ENCODE measurements at places on chromosomes 11 and 22.

DNA sequence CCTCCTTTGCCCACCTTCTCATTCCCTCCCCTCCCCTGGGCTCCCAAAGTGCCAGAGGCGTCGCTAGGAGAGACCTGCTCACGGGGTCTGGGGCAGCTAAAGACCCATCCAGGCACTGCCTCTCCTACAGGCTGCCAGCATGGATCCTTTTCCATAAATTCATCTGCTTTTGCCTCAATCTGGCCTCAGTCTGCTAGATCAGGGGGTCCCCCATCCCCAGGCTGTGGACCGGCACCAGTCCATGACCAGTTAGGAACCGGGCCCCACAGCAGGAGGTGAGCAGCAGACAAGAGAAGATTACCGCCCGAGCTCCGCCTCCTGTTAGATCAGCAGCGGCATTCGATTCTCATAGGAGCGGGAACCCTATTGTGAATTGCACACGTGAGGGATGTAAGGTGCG lies 12.3 kb downstream of the LTO1 start:
- DNase-seq = no peak

- no peak for DNase-seq
Observed at GRCh38 chr11:94048032-94048709, 27.0 kb downstream of the HEPHL1 start.

GRCh38 chr11:1306186-1307162 lies 3.0 kb downstream of the TOLLIP start:
- DNase-seq = no peak

DNA sequence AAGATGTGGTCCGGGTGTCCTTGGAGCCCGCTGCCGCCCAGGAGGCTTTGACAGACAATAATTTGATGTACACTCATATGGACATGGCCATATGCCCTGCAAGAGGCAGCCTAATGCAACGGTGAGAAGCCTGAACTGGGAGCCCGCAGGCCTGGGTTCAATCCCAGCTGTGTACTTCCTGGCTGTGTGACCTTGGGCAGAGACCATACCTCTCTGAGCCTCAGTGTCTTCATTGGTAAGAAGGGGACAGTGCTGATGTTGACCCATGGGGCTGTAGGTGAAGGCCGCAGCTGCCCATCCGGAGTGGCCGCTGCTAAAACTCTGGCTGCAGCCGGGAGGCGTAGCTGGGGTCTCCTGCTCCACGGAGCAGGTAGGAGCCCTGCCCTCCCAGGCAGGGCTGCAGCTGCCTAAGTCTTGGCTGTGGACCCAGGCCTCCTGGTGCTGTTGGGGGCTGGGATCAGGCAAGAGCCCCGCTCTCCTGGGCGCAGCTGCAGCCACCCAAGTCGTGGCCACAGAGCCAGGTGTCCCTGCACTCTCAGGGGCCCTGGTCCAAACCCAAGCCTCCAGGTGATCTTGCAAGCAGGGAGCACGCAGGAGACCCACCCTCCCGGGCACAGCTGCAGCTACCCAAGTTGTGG lies 8.9 kb downstream of the IL2RB start:
- DNase-seq = no peak

- no peak for DNase-seq
Observed at GRCh38 chr11:47731475-47731874, 16.3 kb upstream of the AGBL2 start.

DNA sequence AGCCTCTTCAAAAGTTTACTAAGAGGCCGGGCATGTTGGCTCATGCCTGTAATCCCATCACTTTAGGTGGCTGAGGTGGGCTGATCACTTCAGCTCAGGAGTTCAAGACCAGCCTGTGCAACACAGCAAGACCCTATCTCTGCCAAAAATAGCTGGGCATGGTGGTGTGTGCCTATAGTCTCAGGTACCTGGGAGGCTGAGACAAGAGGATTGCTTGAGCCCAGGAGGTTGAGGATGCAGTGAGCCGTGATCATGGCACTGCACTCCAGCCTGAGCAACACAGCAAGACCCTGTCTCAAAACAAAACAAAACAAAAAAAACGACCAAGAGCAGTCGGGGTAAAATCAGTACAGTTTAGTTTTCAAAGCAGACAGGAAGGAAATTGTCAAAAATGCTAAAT lies 4.7 kb upstream of the ADSL start:
- no peak for DNase-seq

DNA sequence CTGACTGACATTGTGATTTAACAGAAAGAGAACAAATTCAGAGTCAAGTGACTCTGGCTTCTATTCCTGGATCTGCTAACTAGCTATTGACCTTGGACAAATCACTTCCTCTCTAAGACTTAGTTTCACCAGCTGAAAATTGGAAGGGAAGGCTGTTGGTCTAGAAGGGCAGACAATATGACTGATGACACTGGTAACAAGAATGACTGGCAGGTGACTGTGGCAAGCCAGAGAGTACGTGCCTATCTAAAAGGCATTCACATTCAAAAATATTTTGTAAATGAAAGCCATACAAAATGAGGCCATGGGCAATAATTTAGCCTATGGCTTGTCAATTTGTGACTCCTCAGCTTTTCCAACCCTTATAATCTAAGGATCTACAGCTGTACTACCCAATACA lies 23.5 kb downstream of the SERGEF start:
- no peak for DNase-seq

- no peak for DNase-seq
Observed at GRCh38 chr22:30056015-30056414, 24.2 kb upstream of the HORMAD2 start.

All from CD4-positive, alpha-beta T cell treated with Interleukin-15 for 4 hours (primary cell).